ENCODE measurements at places on chromosomes 7 and 10.

DNA sequence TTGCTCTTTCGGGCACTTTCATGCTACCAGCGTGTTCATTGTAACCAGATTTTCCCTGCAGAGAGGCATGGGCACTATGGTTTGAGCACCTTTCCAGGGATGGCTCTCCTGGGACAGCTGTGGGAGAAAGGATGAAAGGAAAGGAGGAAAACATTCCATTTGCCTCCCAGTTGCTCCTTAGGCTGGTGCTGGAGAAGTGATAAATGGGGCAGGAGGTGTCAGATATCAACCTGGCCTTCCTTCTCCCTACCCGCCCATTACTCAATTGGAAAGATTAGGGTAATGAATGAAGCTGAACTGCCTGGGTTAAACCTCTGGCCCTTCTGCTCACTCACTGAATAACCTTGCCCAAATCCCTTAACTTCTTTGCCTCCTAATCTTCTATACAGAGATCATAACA lies 228.4 kb downstream of the PLXNA4 start:
- no peak for DNase-seq

DNA sequence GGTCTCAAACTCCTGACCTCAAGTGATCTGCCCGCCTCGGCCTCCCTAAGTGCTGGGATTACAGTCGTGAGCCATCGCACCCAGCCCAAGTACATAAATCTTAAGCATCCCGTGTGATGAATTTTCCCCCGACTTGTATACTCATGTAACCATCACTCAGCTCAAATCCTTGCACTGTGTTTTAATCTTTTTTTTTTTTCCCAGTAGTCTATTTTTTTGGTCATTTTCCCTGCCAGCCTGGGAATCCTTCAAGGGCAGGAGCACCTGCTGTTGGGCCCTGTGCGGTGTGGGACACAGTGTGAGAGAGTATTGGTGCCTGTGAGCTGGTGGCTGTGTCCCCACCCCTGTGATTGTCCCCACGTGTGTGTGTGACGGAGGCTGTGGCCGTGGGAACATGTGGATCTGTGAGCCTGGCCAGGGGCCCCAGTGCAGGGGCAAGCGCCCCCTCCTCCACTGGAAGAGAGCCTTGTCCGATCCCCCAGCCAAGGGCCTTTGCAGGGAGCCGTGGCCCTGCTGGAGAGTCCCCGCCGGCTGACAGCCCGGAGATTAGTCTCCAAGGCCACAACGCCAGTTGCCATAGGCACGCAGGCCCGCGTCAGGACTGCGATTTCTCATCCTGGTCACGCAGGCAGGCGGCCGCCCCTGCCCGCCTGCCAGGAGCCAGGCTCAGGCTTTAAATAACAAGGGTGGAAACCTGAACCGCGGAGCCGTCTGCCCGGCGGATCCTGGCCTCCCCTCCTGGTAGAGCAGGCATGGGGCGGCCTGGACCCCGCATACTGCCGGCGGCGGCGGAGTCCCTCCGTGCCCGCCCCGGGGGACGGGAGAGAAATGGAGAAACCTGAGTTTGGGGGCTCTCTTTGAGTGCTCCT lies 26.5 kb downstream of the GTF2IRD1 start:
- no peak for DNase-seq

GRCh38 chr7:132485136-132485535 lies 91.1 kb downstream of the PLXNA4 start:
- no peak for DNase-seq

- DNase-seq, result no peak
Observed at GRCh38 chr7:50270531-50271018, 33.9 kb upstream of the IKZF1 start.

GRCh38 chr7:45416846-45417245 lies 157.3 kb upstream of the ADCY1 start:
- DNase-seq, result no peak
